ENCODE measurements at places on chromosomes 3 and 15.

DNA sequence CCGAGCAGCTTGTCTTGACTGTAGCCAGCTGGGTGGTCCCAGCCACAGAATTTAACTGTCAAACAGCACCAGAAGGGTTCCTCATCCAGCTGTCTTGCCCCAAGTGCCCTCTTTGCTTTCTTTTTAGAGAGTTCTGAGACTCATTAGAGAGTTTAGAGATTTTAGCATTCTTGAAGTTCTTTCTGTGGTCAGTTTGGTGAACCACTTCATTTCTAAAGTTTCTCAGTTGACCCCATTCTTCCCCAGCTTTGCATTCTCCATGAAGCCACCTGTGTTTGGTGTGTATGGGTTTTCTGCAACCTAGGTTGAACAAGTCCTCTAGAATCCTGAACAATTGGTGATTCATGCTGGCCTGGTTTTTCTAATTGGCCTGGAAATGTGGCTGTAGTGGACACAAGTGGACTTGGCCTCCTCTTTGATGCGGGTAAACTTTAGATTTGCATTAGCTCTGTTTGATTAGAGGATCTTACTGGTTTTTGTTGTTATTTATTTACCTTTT is 33.7 kb downstream of the FLNB start:
- peak; percentile 88 for DNase-seq

DNA sequence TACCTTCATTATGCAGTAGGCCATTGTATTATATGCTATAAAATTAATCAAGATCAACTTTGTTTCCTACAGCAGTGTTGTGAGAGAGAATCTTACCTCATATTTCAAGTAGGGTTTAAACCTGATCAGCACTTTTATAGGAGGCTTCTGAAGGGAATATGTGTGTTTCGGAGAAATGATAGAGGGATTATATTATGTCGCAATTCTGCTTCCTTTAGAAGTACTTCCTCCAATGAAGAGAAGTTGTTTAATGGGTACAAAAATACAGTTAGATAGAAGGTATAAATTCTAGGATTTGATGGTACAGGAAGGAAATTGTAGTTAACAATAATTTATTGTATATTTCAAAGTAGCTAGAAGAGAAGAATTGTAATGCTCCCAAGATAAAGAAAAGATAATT is 54.9 kb downstream of the NSUN3 start:
- DNase-seq = no peak

GRCh38 chr3:132421832-132422231 is 4.5 kb downstream of the DNAJC13 start:
- DNase-seq = peak; percentile 36

- no peak for DNase-seq
Measured at GRCh38 chr3:197573048-197573767, 17.4 kb upstream of the BDH1 start.

DNA sequence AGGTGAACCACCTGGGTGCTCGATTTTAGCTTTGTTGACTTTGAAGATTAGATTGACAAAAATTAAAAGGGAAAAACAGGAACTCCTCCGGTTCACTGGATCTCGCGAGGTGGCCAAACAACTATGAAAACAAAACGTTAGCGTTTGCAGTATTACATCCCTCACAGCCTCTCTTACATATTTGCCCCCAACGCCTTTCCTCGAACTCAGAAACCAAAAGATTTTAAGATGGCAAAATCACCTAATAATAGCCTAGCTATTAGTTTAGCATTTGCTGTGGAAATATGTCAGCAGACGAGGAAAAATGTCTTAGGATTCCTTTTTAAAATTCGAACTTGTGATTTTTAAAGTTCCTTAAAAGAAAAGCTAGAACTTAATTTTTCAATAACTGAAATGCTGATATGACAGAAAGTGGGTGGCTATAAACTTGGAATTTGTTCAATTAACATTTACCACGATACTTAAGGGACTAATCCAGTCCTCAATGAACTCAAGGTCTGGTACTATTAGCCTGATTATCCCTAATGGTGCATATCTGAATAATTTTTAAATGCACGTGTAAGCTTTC is 491 bp upstream of the SENP7 start:
- DNase-seq = no peak

- no peak for DNase-seq
Measured at GRCh38 chr3:159922861-159923312, 65.7 kb upstream of the IL12A start.

- DNase-seq = no peak
Measured at GRCh38 chr3:127173516-127174166, 19.3 kb upstream of the PRR23E start.

GRCh38 chr3:129487183-129487867 is 41.1 kb upstream of the RHO start:
- DNase-seq = no peak

- no peak for DNase-seq
Measured at GRCh38 chr3:104510131-104510849, 856.4 kb upstream of the ALCAM start.

DNA sequence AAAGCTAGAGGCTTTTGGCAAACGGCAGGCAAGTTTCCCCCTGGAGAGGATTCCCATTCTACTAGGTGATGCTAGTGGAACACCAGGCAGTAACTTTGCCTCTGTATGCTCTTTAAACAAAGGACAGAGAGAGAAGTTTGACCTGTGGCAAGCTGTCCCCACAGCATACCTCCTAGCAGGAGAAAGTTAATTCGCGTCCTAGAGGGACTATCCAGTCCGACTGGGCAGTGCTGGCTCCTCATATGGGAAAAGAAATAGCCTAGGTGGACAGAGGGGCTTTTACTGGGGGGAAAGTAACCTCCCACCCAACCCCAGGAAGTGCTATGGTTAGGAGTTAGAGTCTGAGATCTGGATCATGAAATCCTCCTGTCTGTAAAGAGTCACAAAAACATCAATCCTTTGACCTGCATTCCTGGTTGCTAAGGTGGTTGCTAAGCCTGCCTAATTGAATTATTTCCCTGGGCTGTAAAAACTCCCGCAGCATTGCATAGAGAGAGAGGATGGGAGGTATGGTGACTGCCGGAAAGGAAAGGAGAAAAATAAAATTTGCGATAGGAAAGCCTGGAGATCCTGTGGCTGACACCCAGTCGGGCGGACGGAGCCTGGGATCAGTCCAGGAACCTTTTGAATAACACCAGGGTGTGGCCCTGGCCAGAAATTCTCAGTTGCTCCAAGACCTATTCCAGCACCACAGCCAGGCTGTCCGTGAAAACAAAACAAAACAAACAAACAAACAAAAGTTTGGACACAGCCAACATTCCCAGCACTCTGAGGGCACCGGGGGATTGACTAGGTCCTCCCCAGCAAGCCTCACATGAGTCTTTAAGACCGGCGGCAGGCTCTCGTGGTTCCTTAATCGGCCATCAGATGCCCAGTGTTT is 67.7 kb upstream of the ATP11B start:
- DNase-seq = no peak

DNA sequence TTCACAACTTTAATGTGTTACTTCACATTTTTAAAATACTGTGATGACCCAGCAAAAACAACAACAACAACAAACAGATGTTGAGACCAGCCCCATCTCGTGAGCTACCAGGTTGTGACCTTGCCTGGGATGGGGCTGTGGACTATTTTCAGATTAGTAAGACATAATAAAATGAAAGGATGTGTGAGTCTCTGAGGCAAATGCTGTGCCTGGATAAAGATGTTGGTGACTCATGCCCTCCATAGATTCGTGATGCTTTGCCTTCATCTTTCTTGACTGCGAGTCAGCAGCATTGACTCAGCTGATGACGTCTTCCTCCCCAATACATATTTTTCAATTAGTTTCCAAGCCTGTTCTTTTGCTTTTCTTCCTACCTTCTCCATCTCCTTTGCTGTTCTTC is 453.0 kb upstream of the CFAP20DC start:
- peak; percentile 62 for DNase-seq

GRCh38 chr3:13025778-13026518 is 47.3 kb downstream of the IQSEC1 start:
- no peak for DNase-seq

- no peak for DNase-seq
Measured at GRCh38 chr3:195236801-195237570, 34.0 kb downstream of the XXYLT1 start.

GRCh38 chr15:68783226-68784058 is 37.3 kb downstream of the ANP32A start:
- DNase-seq = no peak

GRCh38 chr3:52288674-52289073 is 1.0 kb downstream of the GLYCTK start:
- no peak for DNase-seq

GRCh38 chr15:36943508-36944361 is 156.6 kb downstream of the MEIS2 start:
- DNase-seq = no peak

- DNase-seq = no peak
Measured at GRCh38 chr3:60135474-60135873, 1085.6 kb upstream of the CFAP20DC start.

- no peak for DNase-seq
Measured at GRCh38 chr3:152893647-152894046, 58.7 kb downstream of the P2RY1 start.

DNA sequence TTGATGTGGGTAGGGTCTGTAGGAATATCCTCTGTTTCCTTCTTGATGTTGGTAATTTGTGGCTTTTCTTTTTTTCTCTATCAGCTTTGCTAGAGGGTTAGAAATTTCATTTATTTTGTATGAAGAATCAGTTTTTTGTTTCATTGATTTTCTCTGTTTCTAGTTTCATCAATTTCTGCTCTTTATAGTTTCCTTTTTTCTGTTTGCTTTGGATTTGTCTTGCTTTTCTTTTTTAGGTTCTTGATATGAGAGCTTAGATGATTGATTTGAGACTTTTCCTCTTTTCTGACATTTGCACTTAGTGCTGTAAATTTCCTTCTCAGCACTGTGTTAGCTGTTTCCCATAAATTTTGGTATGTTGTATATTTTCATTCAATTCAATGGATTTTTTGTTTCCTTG is 61.3 kb downstream of the LSM3 start:
- DNase-seq = no peak

DNA sequence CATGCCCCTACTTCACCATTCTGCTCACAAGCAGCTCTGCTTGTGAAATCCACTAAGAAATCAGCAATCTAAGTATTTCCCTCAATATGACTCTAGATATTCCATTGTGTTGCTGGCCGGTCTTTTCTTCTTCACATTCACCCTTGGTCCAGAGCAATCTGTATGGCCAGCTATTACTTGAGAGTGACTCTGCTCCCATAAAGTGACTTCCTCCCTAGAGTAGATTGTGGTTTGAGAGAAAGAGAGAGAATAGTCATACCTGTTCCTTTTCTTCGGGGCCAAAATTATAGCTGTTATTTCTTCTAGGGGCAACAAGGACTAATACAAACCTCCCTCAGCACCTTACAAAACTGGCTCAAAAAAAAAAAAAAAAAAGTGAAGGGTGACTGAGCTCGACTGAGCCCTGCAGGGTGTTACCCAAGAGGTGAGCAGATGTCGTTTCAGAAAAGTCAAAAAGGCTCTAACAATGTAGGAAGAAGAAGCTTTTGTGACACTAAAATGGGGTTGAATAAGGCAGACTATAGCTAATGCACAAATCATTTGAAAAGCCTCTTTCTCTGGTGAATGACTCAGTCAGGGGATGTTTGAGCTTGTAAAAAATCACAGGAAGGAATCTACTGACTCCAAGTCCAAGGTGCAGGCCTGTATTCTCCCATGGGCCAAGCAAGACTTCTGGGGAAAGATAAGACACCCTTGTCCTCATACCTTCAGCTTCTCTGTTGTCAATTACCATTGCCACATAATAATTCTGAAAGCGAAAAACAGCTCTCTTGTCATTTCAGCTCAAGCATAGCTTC is 161.0 kb upstream of the SLC24A5 start:
- DNase-seq = no peak

- DNase-seq = no peak
Measured at GRCh38 chr3:47469616-47470015, 6.1 kb downstream of the SCAP start.

- no peak for DNase-seq
Measured at GRCh38 chr15:41809526-41810220, 18.2 kb upstream of the JMJD7 start.

DNA sequence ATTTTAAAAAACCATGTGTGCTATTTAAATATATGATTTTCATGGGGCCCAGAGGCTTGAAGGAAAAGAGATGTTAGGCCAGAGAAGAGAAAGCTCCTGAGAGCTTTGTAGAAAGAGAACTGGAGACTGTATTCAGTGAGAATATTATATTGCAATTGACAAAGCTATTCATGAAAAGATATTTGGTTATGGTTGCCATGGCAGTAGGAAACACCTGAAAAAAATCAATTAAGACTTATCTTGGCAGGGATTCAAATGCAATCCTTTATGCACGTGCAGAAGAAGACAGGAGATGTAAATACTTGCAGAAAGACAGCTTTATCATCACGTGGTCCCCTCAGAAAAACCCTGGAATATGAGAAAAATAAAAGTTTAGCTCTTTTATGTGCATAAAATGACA is 636.0 kb upstream of the TBL1XR1 start:
- DNase-seq = no peak

GRCh38 chr15:93855181-93855826 is 376.1 kb upstream of the MCTP2 start:
- DNase-seq = no peak

DNA sequence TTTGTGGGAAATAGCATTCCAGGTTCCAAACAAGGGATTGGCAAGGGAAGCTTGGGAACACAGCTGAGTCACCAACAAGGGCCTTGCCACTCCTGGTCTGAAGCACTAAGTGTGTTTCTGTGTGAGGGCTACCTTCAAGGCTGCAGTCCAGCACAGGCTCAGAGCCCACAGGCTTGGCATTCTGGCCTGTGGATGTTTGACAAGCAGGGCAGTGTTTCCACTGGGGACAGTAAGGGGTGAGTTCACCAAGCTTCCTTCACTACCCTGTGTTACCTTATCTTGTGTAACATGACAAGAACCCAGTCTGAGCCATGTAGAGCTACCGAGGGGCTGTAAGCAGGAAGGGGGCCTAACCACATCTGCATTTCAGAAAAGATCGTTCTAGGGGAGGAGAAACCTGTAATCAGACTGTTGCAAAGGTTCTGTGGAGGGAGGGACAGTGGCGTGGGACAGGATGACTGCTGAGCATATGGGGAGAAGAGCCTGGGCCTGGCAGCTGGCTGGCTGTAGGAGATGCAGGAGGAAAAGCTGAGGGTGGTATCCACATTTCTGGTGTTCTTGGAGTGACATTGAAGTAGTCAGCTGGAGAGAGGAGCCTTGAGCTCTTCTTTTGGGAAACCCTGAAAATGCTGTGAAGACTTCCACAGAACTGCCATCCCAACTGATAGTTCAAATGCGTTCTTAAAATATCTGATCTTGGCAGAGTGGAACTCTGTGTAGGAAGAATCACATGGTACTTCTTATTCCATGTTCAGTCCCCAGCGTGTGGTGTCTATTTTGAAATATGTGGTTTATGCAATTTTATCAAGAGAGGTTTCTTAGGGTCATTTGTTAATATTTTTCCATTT is 61.3 kb downstream of the CTDSPL start:
- no peak for DNase-seq

GRCh38 chr15:68719672-68720071 is 101.0 kb downstream of the ANP32A start:
- no peak for DNase-seq

DNA sequence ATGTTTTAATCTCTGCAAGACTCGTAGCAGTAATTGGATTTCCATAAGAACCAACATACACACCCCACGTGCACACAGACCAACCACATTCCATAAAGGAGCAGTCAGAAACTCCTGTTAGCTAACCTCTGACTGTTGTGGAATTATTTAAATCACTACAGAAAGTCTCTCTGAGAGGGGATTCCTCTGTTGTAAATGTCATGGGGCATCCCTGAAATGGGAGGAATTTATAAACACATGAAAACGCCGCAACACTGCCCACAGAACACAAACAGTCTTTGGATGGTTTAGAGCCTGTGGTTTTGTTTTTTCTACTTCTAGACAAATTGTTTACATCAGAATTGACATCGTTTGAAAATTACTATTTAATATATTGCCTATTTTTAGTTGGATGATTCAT is 740.1 kb upstream of the GRM7 start:
- no peak for DNase-seq

- no peak for DNase-seq
Measured at GRCh38 chr15:58503139-58504027, 71.6 kb downstream of the LIPC start.

Data from fibroblast of skin of left biceps (primary cell).